WTC11 (cell line): ENCODE measurements at places on chromosomes 2 and 18. TPM values are rescaled to one million over a fixed set of nuclear protein-coding genes. Genes with fewer than 3 reads are reported as not detected.

GRCh38 chr2:189585226-189585756 lies 4.7 kb upstream of the SLC40A1 start:
- no peak for DNase-seq

DNA sequence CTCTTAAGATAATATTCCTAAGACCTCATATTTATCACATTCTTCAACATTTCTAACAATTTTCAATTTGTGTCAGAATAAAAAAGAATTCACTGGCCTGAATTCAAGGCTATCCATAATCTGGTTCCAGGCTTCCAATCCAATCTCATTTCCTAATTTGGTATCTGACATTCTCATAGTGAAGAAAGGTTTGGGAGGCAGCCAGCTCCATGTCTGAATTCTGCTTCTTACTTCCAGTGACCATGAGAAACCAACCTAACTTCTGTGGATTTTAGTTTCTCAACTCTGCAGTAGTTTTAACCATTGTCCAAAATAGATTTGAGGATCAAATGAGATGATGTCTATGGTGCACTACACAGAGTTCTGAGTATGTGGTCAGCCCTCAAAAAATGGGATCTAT lies 439.1 kb upstream of the GCFC2 start:
- DNase-seq, result no peak

DNA sequence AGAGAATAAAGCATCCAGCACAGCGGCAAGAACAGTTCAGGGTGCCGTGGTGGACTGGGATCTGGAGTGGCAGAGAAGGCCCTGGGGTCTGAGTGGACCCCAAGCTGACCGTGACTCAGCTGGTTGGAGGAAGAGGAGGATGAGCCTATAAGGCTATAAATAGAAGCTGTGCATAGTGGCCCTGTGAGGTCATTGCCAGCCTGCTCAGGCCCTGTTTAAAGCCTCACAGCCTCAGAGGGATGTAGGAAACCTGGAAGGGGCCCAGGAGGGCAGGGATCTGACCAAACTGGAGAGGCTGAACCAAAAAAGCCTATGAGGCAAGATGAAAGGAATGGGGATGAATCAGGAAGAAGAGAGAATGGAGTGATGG lies 11.3 kb upstream of the DES start:
- no peak for DNase-seq

- DNase-seq, result no peak
Measured at GRCh38 chr18:48347756-48348326, 61.3 kb downstream of the ZBTB7C start.

DNA sequence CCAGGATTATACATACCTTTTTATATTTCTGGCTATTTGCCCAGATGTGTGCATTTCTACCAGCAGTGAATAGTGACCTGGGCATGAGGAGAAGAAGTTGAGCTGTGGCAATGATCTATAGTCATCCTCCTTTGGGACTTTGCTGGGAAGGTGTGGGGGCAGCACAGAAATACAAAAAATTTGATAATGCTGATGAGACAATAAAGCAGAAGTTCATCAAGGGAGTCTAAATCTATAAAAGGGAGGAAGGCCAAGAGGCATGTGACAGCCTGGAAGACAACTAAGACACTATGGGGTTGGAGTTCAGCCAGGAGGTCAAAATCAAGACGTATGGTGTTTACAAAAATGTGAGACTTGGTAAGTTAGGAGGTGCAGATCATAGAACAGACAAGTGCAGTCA lies 52.2 kb downstream of the FSHR start:
- DNase-seq, result no peak

DNA sequence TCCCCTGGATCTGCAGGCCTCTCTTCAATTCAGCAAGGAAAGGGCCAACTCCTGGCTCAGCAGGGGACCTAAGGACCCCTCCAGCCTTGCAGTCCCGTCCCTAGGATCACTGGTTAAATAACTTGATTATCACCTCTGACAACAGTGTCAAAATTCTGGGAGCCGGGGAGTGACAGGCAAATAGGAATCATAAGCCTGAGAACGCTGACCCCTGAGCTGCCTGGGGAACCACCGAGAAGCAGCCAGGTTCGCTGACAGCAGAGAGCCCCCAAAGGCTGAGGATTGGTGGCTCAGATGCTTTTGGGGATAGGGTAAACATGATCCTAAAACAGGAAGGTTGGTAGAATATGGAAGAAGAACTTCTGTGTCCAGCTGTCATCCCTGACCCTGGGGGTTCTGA lies 17.5 kb upstream of the TNS1 start:
- DNase-seq, result no peak

- DNase-seq, result peak; percentile 20
Measured at GRCh38 chr2:74864728-74865722, 31.1 kb downstream of the HK2 start.

DNA sequence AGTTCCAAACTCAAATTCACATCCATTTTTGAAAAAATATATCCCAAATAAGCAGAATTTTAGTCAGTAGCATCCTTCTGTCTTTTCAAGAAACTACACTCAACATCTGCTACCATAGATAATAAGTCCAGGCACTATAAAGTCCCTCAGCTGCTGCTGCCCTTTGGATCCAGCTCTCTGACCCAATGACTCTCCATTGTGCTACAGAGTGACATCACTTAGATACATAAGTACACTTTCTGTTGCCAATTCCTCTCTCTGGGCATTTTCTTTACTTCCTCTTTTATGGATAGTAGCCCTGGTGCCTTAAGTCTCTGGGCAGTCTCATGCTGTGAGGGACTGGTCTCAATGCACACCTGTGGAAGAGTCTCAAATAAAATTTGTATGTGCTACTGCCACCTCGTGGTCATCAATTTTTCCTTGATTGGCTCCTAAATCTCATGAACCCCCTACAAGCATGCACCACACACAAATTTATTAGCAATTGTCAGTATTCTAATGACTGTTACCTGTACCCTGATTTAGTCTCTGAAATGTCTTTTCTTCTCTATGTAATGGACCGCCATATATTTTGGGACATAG lies 219.2 kb downstream of the LRP1B start:
- peak; percentile 50 for DNase-seq

GRCh38 chr18:63534615-63535014 lies 7.6 kb upstream of the SERPINB12 start:
- no peak for DNase-seq

- DNase-seq, result no peak
Measured at GRCh38 chr2:117127680-117128079, 686.8 kb upstream of the DDX18 start.

DNA sequence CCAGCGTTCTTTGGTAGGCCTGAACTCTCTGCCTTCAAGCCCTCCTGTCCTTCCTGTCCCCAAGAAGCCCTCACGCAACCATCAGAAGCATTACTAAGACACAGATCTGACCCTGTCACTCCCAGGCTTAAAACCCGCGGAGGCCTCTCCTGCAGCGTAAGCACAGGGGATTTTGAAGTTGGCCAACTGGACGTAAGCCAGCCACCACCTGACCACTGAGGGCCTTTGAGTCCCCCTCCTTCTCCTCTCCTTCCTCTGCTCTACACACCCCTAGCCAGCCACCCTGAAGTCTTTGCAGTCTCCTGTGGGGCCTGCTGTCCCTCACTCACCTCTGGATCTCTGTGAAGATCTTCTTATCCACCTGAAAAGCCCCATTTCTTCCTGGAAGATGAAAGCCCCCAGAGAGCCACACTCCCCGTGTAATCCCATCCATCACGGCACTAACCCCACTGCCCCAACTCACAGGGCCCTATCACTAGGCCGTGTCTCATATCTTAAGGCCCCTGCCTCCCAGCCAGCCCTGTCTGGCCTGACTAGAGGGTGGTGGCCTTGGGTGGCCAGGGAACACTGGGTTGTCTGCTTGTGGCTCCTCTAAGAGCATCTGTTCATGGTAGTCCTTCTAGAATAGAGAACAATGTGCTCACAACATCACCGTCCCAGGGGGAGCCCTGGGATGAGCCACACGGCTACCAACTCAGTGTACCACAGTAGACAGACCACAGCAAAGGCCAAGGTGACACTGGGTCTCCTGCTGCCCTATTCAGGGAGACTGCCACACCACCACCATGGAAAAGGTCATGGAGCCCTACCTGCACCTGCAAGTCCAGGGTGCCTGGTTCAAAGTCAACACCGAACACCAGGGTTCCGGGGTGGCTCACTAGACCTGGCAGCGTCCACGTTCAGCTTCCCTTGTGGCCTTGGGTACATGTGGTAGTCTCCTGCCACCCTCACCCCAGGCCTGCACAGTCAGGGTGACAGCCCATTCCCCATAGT lies 191.6 kb downstream of the ZBTB7C start:
- no peak for DNase-seq

- DNase-seq, result no peak
Measured at GRCh38 chr2:130936451-130936850, 99.7 kb downstream of the ARHGEF4 start.

DNA sequence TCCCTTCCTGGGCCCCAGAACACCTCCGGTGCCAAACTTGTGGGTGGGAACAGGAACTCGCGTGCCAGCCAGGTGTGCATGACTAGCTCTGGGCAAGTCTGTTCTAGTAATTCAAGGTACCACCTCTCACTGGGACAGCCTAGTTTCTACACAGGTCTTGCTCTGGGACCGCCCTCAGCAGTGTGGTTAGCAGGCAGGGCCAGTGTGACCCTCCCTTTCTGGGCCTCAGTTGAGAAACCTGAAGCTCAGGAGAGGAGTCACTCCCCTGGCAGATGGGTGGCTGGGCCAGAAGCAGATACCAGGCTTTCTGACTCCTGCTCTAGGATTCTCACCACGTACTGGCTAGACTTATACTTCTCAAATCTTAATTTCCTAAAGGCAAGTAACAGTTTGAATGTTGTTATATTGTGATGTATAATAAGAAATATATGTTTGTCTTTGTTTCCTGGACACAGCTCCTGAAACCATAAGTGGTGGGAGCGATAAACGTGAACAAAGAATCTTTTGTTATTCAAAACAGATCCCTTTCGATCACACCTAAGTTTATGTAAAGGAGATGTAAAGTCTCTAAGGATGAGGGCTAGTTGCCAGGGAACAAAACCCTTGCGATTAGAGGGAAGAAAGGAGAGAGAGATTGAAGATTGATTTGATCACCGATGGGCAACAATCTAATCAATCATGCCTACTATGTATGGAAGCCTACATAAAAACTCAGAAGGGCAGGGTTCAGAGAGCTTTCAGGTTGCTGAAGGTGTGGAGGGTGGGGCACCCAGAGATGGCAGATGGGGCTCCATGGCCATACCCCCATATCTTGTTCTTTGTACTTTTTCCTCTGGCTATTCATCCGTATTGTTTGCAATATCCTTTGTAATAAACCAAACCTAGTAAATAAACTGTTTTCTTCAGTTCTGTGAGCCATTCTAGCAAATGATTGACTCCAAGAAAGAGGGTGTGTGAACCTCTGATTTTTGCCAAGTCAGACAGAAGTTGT lies 952 bp upstream of the UGT1A6 start:
- no peak for DNase-seq

DNA sequence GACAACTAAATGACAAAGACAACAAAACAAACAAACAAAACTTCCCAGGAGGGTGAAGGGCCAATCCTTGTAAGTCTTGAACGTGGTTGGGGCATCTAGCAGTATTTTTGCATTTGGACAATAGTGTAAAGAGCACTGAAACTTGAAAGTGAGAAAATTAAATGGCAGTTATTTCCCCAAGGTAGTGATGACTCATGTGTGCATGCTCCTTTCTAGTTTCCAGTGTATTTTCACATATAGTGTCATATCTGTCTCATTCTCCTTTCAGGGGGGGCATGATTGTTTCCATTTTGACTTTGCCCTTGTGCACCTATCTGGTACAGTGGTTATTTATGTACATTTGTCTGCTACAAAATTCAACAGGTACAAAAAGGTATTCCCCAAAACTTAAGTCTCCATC lies 39.5 kb downstream of the CERS6 start:
- DNase-seq, result no peak

DNA sequence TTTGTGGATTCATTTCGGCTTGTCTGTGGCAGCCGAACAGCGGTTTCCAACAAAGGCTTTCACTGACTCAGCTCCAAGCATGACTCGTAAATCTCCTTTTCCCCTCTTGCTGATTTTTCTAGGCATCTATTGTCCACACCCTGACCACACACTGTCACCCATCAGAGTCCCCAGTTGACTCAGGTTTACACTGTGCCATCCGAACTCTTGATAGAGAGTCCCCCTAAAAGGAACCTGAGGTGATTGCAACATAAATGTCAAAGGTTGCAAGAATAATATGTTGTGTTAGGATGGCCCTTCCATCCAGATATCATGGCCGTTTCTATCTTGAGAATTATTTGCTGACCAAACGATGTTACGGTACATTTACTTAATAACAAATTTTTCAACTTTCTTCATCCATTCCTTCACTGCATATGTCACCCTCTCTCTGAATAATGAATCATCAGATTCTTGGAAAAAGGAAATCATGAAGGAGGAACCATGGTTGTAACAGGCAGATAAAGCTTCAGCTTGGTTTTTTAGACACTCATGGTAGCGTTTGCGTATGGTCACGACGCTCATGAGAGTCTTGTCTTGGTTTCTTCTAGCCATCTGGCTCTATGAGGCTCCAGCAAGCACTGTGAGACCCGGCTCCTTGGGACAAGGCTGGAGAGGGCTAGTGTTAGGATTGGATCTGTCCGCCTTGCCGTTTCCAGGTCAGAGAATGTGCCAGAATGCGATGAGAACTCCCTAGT lies 72.1 kb downstream of the NPAS2 start:
- no peak for DNase-seq

GRCh38 chr2:20196053-20196656 lies 28.8 kb downstream of the SDC1 start:
- no peak for DNase-seq

- no peak for DNase-seq
Measured at GRCh38 chr18:57149051-57149450, 2.2 kb downstream of the BOD1L2 start.

GRCh38 chr2:238528953-238529781 lies 102.4 kb downstream of the ASB1 start:
- no peak for DNase-seq

DNA sequence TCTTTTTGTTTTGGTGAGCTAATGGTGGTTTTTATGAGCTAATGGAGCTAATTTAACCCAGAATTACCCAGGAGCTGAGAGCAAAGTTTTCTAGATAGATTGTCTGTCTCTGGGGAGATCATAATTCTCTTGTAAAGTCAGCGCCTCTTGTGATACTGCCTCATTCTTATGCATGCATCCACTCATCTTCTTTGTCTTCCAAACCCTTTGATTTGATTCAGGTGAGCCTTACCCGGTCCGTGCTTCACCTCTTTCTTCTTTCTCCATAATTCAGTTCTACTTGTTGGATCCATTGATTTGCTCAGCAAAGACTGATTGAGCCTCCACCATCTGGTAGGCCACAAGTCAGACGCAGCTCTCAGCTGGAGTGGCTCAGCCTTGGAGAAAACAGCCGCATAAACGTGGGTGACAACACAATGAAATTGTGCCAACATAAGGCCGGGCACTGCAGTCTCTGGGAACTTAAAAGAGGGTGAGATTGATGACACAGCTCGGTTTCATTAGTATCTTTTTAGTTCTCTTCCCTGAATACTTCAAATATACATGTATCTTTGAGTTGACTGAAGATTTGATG lies 158.5 kb upstream of the SH3BP4 start:
- no peak for DNase-seq

GRCh38 chr2:218003981-218004419 lies 1.2 kb upstream of the TNS1 start:
- DNase-seq, result no peak

Gene SLC23A3
- 0.41 to 0.59 TPM (median 0.55 TPM) in 3 replicates for total RNA-seq

Gene SKOR2
- 0.34 to 1.3 TPM (median 0.37 TPM) in 3 replicates for total RNA-seq

Gene EFHD1
- 5.4 to 6.8 TPM (median 6.1 TPM) in 3 replicates for total RNA-seq

Gene PROC
- 0.30 to 0.59 TPM (median 0.39 TPM) in 3 replicates for total RNA-seq

Gene LRRC30
- not detected in 3 replicates for total RNA-seq

Gene LYG1
- total RNA-seq, result 0.35 to 0.76 TPM (median 0.55 TPM) in 3 replicates

Gene PMAIP1
- total RNA-seq, result 152 to 162 TPM (median 161 TPM) in 3 replicates

Gene FSHR
- total RNA-seq, result not detected in 3 replicates

Gene ARHGAP15
- total RNA-seq, result 0.25 to 0.28 TPM in 2 of 3 replicates, not detected in the other

Gene WDPCP
- total RNA-seq, result 7.3 to 11.6 TPM (median 10.9 TPM) in 3 replicates

Gene FIGN
- 19.4 to 23.8 TPM (median 23.1 TPM) in 3 replicates for total RNA-seq

Gene NEURL3
- total RNA-seq, result not detected in 3 replicates

Gene KLHL29
- 6.8 to 7.3 TPM (median 7.1 TPM) in 3 replicates for total RNA-seq

Gene C2orf66
- total RNA-seq, result not detected in 3 replicates

Gene HTRA2
- 25.6 to 30.0 TPM (median 26.8 TPM) in 3 replicates for total RNA-seq

Gene RAX
- 0.57 to 0.94 TPM (median 0.89 TPM) in 3 replicates for total RNA-seq
